Stimulated activated CD8-positive, alpha-beta memory T cell treated with anti-CD3 and anti-CD28 coated beads, Interleukin-7, amount 100 ng/mL, for 1 hour (primary cell): ENCODE measurements at places on chromosomes 11 and 22.

- DNase-seq, result no peak
These were observed 62.1 kb upstream of the NUP50 start for GRCh38 chr22:45101515-45102227.

DNA sequence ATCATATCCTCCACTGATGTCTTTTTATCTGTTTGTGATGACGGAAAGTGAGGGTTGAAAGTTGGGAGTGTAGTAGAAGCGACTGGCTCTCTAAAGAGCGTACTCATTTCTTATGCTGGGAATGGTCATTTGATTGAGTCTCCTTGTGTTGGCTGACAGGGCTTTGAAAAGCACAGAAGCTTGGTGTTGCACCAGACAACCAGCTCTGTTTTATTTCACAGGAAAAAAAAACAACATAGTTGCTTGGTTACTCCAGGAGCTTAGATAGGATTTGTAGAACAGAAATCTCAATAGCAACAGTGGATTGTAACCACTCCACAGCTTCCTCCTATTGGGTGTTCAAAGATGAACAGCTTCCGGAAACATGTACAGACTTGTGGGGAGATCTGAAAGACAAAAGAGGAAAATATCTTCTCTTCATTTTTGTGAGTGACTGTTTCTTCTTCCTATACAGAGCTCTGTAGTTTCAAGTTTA, 2.7 kb downstream of the RBM14 start:
- DNase-seq, result no peak

DNA sequence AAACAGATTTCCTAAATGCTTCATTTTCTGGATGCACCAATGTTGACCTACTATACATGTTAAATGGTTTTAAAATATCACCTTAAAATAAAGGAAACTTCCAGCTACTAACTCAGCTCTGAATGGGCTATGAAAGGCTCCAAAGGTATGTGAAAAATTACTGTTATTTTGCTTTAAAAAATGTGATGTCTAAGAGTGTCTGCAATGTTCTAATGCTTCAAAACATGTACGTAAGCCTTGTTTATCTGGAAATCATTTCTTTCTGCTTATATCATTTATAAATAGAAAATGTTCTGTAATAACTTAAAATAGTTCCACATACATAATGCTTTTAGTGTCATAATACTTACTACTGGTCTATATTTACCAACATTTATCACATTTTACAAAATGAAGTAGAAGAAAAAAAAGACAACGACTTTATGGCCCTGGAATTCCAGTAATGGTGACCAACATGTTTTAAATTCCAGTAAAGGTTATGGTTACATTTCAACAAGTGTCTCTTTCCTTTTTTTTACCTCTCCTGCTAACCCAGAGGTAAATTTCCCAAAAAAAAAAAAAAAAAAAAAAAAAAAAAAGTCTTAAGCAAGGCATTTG, 2.5 kb downstream of the BDNF start:
- no peak for DNase-seq

DNA sequence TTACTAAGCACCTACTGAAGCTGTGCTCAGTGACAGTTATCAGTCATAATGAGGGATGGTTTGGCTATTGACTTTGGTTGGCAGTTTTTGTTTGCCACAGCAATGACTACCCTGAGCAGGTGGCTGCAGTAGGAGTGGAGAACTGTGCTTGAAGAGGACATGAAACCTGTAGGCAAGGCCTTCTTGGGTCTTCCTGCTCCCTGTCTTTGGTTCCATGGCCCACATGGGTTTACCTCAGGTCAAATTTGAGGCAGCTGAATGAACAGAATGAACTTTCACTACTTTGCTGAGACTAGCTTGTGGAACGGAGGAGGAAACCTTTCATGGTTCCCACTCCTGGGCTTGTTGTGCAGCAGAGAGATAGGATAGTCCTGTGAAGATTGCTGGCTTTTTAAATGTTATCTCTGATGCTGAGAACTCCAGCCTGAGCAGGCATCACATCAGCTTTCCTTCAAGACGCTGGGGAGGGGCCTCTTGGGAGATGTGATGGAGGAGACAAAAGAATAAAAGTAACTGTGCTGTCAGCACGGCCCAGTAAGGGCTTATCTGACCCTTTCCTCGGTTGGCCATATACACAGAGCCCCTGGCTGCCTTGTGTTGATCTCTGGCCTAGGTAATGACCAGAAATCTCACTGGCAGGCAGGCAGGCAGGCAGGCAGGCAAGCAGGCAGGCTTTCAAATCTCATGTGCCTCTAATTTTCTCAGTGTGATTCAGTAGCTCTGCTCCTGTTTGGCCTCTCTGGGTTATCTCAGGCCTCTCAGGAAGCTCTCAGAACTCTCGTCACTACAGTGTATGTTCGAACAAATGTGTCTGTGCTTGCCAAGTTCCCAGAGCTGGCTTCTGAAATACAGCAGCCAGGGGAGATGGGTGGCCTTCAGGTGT, 12.0 kb downstream of the STIM1 start:
- no peak for DNase-seq

DNA sequence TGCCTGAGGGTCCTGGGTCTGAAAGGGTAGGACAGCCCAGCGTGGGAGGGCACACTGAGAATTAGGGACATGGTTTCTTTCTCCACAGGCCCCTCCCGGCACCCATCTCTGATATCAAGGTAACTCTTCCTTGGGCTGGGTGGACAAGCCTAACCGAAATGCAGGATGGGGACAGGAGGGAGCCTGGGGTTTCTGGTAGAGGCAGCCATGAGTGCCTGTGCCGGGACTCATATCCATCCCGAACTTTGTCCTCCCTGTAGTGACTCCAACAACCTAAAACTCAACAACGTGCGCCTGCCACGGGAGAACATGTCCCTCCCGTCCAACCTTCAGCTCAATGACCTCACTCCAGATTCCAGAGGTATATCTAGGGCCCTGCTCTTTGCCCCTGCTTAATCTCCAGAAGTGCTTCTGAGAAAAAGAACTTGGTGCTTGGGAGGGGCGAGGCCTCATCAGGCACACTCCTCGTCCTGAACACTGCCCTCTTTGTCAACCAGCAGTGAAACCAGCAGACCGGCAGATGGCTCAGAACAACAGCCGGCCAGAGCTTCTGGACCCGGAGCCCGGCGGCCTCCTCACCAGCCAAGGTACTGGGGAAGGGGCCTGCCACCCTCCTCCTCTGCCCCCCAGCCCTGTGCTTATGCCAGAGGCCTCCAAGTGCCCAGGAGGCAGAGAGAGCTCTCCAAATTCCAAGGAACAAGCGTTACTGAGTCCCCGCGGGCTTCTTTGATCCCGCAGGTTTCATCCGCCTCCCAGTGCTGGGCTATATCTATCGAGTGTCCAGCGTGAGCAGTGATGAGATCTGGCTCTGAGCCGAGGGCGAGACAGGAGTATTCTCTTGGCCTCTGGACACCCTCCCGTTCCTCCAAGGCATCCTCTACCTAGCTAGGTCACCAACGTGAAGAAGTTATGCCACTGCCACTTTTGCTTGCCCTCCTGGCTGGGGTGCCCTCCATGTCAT, 3.1 kb downstream of the TMEM25 start:
- no peak for DNase-seq

GRCh38 chr11:113546757-113547507, 71.7 kb upstream of the DRD2 start:
- no peak for DNase-seq

GRCh38 chr11:75031771-75032549, 43.2 kb downstream of the NEU3 start:
- peak; percentile 40 for DNase-seq

DNA sequence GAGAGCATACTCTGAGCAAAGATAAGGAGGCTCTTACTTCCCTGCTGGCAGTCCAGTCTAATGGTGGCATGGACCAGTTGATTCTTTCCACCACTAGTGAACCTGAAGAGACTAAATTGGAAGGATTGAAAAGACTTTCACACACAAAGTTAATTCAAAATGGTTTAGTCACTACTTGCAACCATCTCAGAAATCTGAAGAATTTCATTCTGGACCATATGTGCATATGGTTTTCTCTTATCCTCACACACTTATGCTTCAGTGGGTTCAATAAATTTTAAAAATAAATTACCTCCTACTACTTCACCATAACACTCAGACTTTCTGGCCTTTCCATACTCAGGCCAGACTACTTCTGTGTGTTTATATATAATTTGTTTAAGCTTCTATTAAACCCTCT, 44.7 kb downstream of the CADM1 start:
- DNase-seq, result no peak

GRCh38 chr11:92267968-92268367, 43.4 kb downstream of the FAT3 start:
- no peak for DNase-seq

- DNase-seq, result no peak
These were observed 42.1 kb upstream of the MYEOV start for GRCh38 chr11:69251639-69252489.

DNA sequence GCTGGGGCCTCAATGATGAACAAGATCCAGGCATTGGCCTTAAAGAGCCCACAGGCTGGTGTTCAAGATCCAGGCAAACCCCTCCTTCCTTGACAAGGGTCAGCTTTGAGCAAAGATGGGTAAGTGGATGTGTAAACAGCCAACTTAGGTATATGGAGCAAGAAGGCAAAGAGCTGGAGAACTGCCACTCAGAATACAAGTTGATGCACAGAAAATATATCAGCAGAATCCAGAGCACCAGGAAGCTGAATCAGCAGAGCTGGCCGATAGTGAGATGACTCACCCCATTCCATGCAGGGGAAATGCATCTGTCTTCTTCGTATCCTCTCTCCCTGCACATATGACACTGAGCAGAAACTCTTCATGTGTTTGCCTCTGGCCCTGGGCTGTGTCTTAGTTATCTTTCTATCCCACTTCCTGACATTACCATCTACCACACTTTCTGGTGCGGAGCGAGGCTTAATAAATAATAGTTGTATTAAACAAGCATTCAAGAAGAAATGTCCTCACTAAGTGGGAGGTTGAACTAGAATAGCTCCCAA, 57.8 kb downstream of the ENDOD1 start:
- no peak for DNase-seq

DNA sequence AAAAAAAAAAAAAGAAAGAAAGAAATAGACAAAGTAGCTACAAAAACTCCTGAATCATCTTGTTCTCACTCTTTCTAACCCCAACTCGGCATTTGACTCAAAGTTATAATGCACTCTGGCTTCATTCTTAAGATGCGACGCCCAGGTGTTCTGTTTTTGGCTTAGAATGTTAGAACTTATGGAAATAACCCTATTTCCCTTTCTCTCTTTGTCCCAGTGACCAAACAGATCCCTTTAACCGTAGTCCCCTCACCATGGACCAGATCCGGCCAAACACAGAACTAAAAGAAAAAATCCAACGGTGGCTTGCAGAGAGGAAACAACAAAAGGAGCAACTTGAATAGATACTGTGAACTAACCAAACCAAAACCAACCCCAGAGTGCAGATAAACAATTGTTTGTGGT, 5.3 kb upstream of the ATP5MG start:
- no peak for DNase-seq

DNA sequence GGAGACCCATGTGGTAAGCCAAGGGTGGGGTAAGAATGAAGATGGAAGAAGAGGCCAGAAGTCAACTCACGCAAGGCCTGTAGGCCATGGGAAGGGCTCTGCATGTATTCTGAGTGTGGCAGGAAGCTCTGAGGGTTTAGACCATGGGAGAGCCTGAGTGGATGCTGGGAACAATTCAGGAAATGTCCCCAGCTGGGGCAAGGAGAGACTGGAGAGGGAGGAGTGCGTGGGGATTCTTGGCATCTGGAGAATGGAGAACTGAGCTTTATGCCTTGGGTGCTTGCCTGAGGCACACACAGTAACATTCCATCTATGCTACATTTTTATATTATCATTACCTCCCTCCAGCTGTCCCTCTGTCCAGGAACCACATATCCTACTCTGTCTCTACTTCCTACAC, 50.4 kb upstream of the CD82 start:
- DNase-seq, result no peak

DNA sequence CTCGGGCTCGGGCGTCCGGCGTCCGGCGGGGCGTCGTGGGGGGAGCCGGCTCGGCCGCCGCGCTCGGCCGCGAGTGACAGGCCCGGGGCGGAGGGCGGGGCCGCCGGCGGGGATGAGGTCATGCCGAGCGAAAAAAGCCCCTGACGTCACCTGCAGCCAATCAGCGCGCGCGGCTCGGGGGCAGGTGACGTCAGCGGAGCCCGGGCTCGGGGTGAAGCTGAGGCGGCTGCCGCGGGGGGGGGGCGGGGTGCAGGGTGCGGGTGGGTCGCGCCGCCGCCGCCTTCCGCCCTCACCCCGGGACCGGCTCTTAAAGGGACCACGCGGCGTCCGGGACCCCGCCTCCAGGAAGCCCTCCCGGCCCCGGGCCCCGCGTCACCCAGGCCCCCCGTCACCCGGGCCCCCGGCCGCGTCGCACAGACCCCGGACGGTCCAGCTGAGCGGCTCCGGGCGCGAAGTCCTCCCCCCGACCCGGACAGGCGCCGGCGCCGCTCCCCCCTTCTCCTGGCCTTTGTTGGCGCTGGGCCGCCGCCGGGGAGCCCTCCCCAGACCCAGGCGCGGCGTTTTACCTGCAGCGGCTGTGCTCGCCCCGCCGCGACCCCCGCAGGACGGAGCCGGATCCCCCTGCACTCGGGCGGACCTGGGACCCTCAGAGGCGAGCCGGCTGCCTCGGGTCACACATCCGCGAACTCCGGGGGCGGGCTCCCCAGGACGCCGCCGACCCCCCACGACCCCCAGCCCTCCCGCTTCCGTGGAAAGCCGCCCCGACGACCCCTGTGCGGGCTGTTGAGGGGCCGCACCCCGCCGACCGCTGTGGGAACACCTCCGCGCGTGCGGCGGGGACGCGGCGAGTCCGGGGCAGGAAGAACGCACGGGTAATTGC, at the start of gene DUSP8:
DUSP8 (minus strand) TSS at position 75 of the 880 bp plus-strand sequence. CDS start 6,445 bp downstream, outside the sequence.
- peak; percentile 92 for DNase-seq

DNA sequence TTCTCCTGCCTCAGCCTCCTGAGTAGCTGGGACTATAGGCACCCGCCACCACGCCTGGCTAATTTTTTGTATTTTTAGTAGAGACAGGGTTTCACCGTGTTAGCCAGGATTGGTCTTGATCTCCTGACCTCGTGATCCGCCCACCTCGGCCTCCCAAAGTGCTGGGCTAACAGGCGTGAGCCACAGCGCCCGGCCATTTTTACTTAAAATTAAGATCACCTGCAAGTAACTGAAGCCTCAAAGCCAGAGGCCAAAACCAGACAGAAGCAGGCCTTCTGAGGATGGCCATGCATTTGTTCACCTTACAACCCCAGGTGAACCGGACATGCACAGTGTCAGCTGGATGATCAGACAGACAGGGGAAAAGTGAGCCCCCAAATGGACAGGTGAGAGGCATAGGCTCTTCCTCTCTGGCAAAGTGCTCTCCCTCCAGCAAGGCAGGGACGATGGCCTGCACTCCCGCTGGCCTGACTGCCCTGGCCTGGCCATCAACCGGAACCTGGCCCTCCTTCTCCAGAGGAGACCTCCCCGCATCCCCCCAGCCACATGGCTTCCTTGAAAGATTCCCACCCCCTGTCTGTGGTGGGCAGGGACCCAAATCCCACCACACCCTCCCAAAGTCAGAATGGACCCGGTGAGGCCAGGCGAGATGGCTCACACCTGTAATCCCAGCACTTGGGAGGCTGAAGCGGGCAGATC, 25.9 kb downstream of the APOBEC3H start:
- DNase-seq, result no peak

GRCh38 chr22:49749885-49750510, 77.7 kb downstream of the BRD1 start:
- no peak for DNase-seq
